Cardiac septum (tissue), 1 donor: ENCODE measurements at places on chromosomes 1 and 21. TPM values are rescaled to one million over a fixed set of nuclear protein-coding genes. Genes with fewer than 3 reads are reported as not detected.

The SSR2 gene
- total RNA-seq: 81.2 TPM

The NBPF4 gene
- total RNA-seq: not detected

The C1orf167 gene
- total RNA-seq: 2.3 TPM

The SMYD3 gene
- total RNA-seq: 5.6 TPM

The RGS16 gene
- 1.9 TPM for total RNA-seq

The TMIGD3 gene
- 0.32 TPM for total RNA-seq

The SLC1A7 gene
- total RNA-seq: 0.43 TPM

The SLC16A4 gene
- 2.3 TPM for total RNA-seq

The APCS gene
- total RNA-seq: not detected

The SLC30A2 gene
- 5.0 TPM for total RNA-seq

The COPA gene
- 118 TPM for total RNA-seq

The IGFN1 gene
- total RNA-seq: 0.05 TPM

The RXFP4 gene
- not detected for total RNA-seq

DNA sequence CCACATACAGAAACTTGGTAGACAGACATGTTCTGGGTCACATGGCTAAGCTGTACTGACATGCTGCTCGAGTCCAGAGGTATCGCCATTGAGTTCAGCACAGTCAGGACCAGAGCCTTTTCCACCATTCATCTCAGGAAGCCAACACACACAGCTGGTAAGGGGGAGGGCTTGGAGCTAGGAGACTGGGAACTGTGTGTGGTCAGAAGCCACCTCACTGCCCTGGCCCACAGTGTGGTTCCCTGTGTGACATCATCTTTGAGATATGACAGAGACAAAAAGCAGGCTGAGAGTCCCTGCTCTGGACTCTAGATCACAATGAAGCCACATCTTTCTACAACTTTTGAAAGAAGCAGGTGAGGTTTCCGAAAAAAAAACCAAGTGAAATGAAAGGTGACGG is 107.2 kb downstream of the SIM2 start:
- DNase-seq: no peak

GRCh38 chr1:91278754-91279153 is 125.9 kb downstream of the HFM1 start:
- no peak for DNase-seq

DNA sequence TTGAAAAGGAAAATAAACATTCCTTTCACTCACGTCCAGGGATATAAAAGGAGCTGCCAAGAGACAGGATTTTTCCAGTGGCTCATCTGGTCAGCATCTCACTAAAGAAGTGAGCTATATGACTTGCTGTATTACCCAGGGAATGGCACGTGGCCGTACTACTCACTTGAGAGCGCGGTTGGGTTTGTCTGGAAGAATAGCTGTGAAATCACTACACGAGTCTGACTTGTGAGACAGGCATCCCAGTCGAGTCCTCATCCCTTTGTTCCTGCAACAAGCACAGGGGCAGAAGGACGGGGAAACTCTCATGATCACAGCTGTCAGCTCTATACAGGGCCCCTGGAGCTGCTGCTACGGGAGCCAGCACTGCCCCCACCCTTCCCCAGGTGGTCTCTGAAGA is 17.7 kb downstream of the RGS8 start:
- DNase-seq: no peak

- DNase-seq: no peak
Observed at GRCh38 chr1:206570529-206570928, 41.7 kb downstream of the EIF2D start.

GRCh38 chr1:46056325-46056724 is 76.1 kb downstream of the PIK3R3 start:
- DNase-seq: no peak

GRCh38 chr1:29190718-29191117 is 9.0 kb upstream of the SRSF4 start:
- DNase-seq: no peak

- no peak for DNase-seq
Observed at GRCh38 chr1:65758128-65758527, 34.6 kb upstream of the PDE4B start.

DNA sequence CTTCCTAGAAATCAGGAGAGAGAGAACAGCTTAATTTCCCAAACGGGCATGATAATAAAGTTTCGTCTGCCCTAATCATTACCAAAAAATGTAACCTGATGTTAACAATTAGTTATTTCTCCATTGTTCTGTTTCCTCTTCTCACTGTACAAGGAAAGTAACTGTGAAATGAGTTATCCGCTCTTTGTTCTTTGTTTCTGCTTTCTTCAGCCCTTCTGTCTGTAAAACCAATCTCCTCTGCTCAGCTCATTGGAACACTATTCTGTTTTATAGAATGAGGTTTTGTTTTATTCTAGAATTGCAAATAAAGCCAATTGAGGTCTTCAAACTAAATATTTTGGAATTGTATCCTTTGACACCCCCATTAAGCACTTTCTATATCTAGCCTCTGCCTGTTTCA is 8.8 kb upstream of the THEM4 start:
- DNase-seq: no peak

DNA sequence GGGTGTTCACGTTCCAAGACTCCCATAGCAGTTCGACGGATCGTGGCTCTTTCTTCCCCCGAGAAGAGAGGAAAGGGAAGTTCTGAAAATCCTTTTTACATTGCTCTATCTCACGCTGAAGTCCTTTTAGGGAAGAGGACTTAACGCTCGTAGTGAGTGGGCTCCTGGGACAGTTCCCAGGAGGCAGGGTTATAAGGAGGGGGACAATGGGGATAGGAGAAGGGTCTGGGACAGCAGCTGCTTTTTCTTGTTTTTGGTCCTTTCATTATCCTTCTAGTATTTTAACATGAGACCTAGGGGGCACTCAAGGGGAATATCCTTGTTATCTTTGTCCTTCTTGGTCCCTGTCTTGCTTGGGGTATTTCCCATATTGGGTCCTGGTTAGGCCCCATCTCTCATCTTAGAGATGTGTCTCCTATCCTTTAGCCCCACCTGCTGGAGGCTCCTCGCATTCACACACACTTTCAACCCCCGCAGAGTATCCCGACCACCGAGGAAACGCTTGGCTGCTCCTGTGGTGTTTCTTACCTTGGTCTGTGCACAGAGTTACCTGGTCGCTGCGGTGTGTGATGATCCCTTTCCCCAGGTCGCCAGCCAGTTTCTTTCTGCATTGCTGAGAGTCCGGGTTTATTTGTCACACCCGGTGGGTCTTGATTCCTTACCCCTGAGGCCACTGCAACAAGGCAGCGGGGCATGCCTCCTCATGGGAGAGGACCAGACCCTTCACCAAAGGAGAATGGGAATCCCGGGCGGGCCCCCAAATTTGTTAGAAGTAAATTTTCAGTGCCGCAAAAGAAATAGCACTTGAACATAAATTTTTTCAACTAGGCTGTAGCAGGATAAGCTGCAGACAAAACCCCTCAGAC is 29.7 kb downstream of the SCCPDH start:
- DNase-seq: no peak

DNA sequence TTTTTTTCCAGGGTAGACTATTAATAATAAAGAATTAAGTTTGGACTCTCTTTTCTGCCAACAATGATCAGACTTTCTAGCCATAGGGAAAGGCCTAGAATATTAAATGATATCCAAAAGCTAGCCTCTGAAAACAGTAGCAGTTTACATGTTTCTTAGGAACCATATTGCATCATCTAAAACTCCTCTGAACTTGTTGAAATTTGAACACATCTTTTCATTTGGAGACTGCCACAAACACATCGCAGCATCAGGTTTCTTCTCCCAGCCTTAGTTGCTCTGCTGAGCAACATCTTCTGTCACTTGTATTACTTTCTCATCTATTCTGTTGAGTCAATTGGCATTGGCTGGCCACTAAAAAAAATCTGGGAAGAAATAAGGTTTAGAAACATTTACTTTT is 63.2 kb upstream of the GNG4 start:
- no peak for DNase-seq

GRCh38 chr1:95094923-95095322 is 22.2 kb upstream of the ALG14 start:
- DNase-seq: no peak

DNA sequence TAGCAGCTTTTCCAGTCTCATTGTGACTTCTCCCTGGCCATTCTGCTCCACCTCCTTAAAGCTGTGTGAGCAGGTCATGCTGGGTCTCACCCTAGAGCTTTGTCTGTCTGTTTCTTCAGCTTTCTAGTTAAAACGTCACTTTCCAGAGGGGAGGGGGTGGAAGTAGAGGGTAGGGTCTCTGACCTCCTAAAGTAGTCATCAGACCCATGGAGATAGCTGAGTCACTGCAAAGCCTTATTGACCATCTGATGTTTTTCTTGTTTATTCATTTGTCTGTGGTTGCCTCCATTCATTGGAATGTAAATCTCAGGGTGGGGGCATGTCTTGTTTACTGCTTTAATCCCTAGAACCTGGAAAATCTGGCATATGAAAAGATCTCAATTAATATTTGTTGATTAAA is 52.7 kb downstream of the ELF3 start:
- no peak for DNase-seq

- DNase-seq: peak; percentile 79
Observed at GRCh38 chr1:15684042-15684461, at the start of gene PLEKHM2. TSS of gene PLEKHM2 (plus strand) at chr1:15684320. CDS start at chr1:15684559, 239 bp downstream.

DNA sequence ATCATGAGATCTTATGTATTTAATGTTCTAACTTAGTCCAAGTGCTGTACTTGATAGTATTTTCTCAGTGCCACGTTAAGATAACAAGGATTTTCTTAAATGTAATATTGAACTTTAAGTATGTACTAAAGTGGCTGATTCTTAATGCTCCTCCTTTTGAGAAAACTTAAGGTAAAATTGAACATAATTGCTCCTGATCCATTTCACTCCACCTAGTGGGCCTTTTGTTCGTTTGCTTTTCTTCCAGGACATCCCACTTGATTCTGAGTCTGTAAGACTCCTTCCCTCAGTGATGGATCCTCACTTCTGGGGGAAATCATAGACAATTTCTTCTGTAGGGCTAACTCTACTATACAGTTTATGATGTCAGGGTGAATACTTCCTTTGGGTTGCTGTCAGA is 173.1 kb downstream of the LMO4 start:
- DNase-seq: no peak

DNA sequence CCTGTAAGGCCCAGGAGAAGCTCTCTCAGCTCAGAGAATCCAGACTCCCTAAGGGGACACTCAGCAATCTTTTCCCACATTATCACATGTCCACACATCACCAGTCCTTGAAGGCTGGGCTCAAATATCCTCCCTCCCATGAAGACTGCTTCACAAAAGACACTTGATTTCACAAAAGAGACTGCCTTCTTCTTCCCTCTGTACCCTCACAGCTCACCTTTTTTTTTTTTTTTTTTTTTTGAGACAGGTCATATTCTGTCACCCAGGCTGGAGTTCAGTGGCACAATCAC is 1.5 kb downstream of the CD58 start:
- no peak for DNase-seq

GRCh38 chr21:43031121-43031619 is 44.5 kb downstream of the CBS start:
- no peak for DNase-seq

- DNase-seq: no peak
Observed at GRCh38 chr1:154745286-154745731, 124.8 kb downstream of the KCNN3 start.

GRCh38 chr1:212945463-212946160 is 4.7 kb upstream of the VASH2 start:
- no peak for DNase-seq

DNA sequence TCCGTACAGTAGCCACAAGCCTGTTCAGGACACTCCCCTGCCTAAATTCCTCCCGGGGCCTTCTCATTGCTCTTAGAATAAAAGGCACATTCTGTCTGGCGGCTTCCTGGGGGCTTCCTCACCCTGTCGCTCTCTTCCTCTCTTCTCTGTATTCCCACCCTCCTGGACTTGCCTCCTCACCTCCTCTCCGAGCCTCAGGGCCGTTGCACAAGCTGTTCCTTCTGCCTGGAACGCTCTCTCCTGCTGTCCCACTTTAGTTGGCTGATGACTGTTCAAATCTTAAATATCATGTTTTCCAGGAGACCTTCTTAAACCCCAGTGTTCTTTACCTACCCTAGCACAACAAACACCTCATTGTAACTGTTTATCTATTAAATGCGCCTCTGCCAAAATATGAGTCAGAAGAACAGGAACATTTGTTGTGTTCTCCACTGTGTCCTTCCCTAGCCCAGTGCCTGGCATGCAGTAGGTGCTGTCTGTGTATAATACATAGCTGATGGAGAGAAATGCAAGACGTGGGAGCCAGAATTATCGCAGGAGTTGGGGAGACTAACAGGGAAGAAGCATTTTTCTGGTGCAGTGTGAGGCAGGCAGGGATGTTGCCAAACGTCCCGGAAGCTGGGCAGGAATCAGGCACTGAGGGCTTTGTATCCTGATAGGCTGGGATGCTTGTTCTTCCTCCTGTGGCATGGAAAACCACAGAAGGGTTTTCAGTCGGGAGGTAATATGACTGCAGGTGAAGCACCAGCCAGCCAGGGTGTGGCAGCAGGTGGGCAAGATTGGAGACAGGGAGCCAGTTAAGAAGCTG is 24.1 kb upstream of the THRAP3 start:
- DNase-seq: no peak

DNA sequence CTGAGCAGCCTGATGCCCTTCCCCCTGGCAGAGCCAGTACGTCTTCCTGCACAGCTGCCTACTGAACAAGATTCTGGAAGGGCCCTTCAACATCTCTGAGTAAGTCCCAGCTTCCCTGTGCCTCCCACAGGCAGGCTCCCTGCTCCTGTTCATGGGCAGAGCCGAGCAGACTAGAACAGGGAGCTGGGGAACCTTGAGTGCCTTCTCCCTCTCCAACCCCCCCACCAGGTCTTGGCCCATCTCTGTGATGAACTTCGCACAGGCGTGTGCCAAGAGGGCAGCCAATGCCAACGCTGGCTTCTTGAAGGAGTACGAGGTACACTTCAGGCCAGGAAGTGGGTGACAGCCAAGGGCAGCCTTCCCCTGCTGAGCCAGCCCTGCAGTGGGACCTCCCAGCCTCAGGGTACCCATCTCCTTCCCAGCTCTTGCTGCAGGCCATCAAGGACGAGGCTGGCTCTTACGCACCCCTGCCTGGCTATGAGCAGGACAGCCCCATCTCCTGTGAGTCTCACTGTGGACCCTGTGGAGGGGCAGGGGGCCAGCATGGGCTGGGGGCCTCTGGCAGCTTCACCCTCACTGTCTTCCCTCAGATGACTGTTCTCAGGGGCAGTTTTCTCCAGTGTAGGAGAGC is 6.4 kb upstream of the LGR6 start:
- no peak for DNase-seq

DNA sequence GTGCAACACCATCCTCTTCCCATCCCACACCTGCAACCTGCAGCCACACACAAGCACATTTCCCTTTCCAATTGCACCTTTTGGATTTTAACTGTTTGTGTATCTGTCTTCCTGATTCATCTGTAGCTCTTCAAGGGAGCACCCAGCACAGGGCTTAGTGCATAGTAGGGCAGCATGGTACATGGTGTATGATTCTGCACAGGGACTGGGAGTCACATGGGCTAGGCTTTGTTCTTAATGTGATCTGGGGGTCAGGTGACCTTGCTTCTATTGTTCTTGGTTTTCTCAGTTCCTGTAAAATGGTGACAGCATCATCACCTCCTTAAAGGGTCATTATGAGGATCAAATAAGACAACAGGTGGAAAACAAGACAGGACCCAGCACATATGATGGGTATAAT is 419.3 kb downstream of the MATN1 start:
- no peak for DNase-seq

- DNase-seq: no peak
Observed at GRCh38 chr1:157878059-157878458, 36.5 kb upstream of the CD5L start.
